ENCODE measurements at places on chromosomes 7 and 10.

- DNase-seq: no peak
Measured at GRCh38 chr7:46589286-46589685, 668.2 kb upstream of the IGFBP3 start.

GRCh38 chr7:45677311-45677900 lies 103.2 kb downstream of the ADCY1 start:
- no peak for DNase-seq

DNA sequence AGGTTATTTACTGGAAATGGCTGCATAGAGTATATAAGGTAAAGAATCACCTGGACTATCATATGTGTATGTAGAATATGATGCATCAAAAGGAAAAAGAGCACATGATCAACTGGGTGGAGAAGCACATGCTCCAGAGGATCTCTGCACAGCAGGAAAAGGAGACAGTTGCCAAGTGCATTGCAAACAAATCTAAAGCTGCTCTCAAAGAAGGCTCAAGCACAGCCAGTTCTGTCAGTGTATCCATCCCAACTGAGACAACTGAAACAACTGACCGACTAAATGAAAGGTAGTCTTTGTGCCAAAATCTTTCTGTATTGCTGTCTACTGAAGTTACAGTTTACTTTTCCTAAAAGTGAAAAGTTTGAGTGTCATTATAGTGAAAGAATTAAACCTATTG lies 83.2 kb upstream of the SGCE start:
- no peak for DNase-seq

DNA sequence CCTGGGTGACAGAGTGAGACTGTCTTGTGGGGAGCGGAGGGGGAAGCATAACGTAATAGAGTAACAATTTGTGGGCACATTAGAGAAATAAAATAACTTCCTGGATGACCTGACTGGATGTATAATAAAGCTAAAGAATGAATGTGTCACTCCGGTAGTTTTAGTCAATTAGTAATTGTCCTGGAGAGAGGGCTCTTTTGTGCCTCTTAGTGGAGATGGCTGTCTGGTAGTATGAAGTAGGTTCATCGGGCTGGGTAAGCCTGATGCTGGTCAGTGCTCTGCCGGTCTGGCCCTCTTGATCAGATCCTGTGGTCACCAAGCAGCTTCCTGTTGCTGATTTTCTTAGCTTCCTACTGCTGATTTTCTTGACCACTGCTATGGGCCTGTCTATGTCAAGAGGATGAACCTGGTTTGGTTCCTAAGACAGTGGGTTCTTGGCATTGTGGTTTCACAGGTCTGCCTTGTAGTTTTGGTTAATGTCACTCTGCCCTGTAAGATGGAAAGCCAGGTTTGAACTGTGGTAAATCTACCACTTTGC lies 34.1 kb downstream of the ZRANB1 start:
- DNase-seq: no peak

GRCh38 chr7:152414779-152415178 lies 21.0 kb downstream of the KMT2C start:
- no peak for DNase-seq

GRCh38 chr10:79483948-79484347 lies 28.4 kb upstream of the EIF5AL1 start:
- no peak for DNase-seq

- DNase-seq: no peak
Measured at GRCh38 chr10:131776496-131776895, 124.3 kb upstream of the PPP2R2D start.

- DNase-seq: no peak
Measured at GRCh38 chr7:30027065-30027456, 559 bp upstream of the FKBP14 start.

DNA sequence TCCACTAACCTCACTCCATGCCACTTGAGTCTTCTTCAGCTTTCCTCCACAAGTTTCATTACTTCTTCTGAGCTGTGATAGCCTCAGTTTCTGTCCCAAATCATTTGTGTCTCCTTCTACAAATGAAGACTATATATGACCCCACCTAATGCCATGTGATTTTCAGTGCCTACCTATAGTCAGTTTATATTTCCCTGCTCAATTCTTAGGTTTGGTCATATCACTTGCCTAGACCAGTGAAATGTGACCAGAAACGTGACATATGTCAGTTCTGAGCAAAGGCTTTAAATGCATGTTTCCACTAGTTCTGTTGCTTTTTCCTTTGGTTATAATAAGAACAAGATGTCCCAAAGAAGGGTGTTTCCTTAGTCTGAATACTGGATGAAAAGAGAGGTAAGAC lies 24.6 kb upstream of the REEP3 start:
- no peak for DNase-seq

- DNase-seq: no peak
Measured at GRCh38 chr7:122974229-122974628, 21.3 kb downstream of the TAS2R16 start.

DNA sequence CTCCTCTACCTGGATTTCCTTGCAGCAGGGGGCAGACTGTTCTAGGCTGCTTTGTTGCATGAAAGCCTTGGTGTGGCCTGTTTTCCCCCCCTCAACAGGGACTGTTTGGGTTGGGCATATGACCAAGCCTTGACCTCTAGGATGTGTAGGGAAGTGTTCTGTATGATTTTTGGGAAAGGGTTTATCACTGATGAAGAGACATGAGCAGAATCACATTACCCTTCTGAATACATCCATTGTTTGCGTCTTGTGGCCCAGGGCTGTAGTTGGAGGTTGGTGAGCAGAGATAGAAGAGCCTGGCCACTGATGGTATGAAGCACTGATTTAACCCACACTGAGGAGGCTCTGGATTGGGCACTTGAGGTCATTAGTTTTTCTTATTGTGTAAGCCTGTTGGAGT lies 26.6 kb downstream of the ZNF12 start:
- no peak for DNase-seq

GRCh38 chr7:19574131-19574530 lies 134.7 kb downstream of the POLR1F start:
- DNase-seq: no peak

DNA sequence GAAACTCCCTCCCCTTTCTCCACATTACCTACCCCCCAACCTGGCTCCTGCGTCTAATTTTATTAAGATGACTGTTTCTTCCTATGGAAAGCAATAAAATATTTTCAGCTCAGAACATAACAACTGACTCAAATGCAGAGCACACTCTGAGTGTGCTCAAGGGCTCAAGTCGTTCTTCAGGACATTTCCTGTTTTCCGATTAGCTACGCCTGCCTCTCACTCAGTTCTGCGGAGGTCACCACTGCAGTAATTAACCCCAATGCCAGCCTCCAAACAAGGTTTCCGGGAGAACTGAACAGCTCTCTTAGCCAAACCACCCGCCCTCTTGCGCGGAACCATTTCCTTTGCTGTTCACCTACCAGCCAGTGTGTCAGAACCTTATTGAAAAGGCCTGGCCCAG lies 19.3 kb downstream of the MYOF start:
- DNase-seq: no peak

- DNase-seq: no peak
Measured at GRCh38 chr10:102674566-102674965, 30.3 kb downstream of the TRIM8 start.

GRCh38 chr10:69268761-69269416 lies 9.4 kb upstream of the HK1 start:
- no peak for DNase-seq

GRCh38 chr10:84540022-84540616 lies 211.7 kb downstream of the CCSER2 start:
- DNase-seq: no peak

DNA sequence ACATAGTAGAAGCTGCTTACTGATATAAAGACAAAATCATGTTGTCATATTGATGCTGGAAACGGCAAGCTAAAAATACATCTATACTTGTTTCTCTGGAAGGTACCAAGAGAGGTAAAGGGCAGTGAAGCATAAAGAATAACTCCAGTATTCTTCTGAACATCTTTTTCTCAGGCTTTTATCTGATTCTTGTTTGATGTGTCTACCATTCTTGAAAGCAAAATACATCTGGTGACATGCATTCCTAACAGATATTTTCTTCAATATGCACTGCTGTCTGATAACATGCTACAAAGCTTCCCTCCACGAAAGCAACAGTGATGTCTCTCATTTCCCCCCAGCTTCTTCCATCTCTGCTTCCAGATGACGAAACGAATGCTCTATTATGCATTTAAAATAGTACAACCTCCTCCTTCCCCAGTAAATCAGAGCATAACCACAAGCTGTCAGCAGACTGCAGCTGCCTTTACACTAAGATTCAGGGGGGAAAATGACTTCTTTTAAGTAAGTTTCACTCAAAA lies 100.8 kb downstream of the ARHGAP21 start:
- DNase-seq: no peak

- no peak for DNase-seq
Measured at GRCh38 chr7:80935991-80936780, 17.3 kb upstream of the SEMA3C start.

GRCh38 chr7:25073451-25073850 lies 51.6 kb downstream of the CYCS start:
- no peak for DNase-seq

Data from activated CD8-positive, alpha-beta memory T cell treated with anti-CD3 and anti-CD28 coated beads for 48 hours (primary cell).